ENCODE measurements at places on chromosomes 7 and 10.

DNA sequence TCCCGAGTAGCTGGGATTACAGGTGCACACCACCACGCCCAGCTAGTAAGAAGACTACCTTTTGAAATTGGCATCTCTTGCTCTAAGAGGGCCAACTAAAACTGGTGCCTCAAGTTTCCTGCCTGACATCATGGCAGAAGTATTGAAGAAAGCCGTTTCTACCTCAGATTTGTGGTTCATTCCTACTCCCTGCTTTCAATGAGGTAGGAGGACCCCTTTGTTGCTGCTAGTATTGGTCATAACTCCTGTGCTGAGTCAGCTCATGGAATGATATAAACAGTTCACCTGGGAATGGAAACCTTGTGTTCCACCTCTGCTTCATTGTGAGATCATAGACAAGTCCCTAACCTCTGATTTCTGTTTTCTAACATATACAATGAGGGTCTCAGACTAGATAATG lies 82.8 kb downstream of the CDK6 start:
- no peak for DNase-seq

DNA sequence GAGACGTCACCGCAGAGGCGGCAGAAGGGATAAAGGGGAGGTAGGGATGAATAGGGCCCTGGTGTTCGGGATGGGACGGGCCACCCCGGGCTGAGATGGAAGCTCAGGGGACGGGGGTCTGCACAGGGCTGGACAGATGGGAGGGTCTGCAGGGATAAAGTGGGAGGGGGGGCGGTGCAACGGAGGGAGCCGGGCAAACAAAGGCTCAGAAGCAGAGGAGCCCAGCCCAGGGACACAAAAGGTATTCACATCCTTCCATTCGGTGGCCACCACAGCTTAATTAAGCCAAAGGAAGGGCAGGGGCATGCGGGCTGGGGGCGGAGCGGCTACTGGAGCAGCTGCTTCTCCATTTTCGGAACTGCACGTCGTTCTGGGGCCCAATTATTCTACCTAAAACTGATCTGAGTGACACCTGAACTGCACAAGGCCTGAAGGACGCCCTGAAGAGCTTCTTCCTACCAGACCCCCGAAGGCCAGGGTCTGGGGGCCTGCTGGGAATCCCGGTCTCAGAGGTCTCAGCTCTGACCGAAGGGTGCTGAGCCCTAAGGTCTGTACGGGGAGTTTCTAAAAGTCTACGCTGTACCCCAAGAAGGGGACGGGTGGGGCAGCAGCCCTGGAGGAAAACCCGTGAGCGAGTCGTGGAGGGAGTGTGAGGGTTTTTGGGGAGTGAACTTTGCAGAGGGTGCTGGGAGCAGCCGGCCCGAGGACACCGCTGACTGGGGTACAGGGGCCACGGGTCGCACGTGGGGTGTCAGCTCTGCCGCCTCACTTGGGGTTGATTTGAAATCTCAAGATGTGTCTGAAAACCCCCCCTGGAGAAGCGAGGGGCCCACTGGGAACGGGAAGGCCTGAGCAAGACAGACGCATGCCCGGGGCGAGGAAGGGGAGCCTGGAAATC lies 334.8 kb downstream of the DNAJB6 start:
- DNase-seq: no peak

DNA sequence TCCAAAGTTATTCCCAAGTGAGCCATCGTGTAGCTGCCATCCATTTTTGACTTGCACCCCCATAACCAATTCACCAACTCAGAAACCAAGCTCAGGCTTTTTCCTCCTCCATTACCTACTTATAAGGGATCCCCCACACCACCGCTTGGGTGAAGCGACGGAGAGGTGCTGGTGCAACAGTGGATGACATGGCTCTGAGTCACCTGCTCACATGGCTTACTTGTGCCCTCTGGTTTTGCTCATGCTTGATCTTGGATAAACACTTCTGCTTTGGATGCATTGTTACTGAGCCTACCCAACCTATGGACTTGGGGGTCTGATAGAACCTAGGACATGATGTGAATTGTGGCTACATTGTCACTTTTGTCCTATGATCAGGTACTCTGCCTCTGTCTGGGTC lies 12.0 kb upstream of the AKR1B1 start:
- no peak for DNase-seq

DNA sequence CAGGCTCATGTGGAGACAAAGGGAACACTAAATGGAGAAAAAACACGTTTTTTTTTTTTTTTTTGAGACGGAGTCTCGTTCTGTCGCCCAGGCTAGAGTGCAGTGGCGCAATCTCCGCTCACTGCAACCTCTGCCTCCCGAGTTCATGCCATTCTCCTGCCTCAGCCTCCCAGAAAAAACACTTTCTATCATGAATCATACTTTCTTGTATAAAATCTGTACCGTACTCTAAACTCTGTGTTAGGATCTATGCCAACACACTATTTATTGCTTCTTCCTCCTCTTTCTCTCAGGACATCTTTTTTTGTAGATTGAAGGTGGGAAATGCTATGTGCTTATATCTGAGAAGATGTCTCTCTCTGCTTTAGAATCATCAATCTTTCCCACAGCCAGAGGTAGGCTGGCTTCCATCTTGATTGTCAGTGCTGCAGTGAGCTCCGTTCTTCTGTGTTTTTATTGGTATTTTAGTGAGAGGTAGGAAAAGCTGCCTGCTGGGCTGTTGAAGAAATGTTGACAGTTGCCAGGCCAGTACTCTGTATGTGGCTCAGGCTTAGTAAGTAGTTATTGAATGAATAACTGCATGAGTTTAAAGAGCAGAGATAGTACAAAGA lies 101.1 kb downstream of the GPR85 start:
- DNase-seq: no peak

GRCh38 chr7:112782498-112782897 lies 7.7 kb downstream of the TMEM168 start:
- DNase-seq: no peak

Data from cortex of kidney (tissue), 1 donor.